ENCODE measurements at places on chromosomes 7 and 10. TPM values are rescaled to one million over a fixed set of nuclear protein-coding genes. Genes with fewer than 3 reads are reported as not detected.

The NKX1-2 gene
- total RNA-seq = not detected

The GSTO2 gene
- total RNA-seq = 0.26 TPM

The MYO3A gene
- total RNA-seq = 0.88 TPM

The OPN4 gene
- total RNA-seq = not detected

The RPP38 gene
- total RNA-seq = 20.9 TPM

The URGCP gene
- 23.8 TPM for total RNA-seq

The C10orf62 gene
- not detected for total RNA-seq

The CYP2C8 gene
- not detected for total RNA-seq

The MLXIPL gene
- 17.4 TPM for total RNA-seq

The C10orf53 gene
- total RNA-seq = not detected
